ENCODE measurements at places on chromosomes 4 and X. TPM values are rescaled to one million over a fixed set of nuclear protein-coding genes. Genes with fewer than 3 reads are reported as not detected.

GRCh38 chr4:144564358-144564757 is 81.6 kb upstream of the HHIP start:
- DNase-seq, result no peak

DNA sequence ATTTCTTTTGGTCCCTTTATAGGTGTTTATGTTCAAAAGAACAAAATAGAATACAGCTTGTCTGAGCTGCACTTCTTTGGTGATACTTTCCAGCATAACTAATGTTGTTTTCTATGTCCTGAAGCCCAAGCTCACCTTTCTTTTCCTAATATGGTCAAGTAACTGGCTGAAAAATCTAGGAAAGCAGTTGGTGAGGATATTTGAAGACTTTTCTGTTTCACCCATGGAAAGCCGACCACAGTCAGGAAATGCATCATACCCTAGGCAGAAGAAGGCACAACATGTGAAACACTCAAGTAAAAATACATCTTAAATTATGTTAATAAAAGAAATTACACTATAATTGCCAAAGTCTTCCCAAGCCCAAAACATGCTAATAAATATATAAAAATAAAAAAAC is 337.0 kb downstream of the PDGFC start:
- no peak for DNase-seq

DNA sequence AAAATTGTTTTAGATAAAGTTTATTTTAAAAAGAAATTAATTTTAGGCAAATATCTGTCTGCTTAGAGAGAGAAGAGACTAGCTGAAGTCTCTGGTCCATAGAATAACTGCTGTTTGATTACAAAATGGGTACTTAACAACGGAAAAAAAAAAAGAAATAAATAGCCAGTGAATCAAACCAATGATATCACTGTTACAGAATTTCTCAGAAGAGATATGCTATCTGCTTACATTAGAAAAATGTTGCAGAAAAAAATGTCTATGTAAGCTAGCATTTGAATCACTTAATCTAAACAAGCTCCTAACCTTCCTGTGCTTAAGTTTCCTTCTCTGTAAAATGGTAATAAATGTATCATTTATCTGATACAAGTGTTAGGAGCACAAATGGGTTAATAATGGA is 189.9 kb downstream of the IL15 start:
- no peak for DNase-seq

GRCh38 chrX:104669063-104669462 is 103.1 kb downstream of the IL1RAPL2 start:
- no peak for DNase-seq

- no peak for DNase-seq
Measured at GRCh38 chr4:94641702-94642560, 115.8 kb upstream of the BMPR1B start.

- no peak for DNase-seq
Measured at GRCh38 chr4:4418676-4419390, 31.9 kb downstream of the NSG1 start.

GRCh38 chr4:123340381-123340701 is 56.3 kb upstream of the SPRY1 start:
- no peak for DNase-seq

GRCh38 chr4:40699648-40700047 is 50.1 kb upstream of the NSUN7 start:
- DNase-seq, result no peak

DNA sequence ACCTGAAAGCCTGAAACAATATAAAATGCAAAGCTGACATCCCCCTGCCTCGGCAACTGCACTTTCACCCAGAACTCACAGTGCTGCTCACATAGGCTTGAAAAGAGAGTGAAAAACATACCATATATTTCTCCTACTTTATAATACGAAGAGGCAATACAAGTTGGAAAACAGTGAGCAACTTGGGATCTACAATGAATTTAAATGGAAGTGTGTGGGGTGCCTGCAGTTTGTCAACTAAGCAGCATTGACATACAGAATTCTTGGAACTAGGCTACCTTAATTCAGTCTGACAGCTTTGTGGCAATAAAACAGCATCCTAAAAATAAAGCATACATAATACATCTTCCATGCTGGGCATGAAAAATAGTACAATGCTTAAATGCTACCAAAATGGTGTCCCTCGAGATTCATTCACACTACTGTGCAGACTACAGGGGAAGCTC is 8.0 kb downstream of the GASK1B start:
- no peak for DNase-seq

- DNase-seq, result no peak
Measured at GRCh38 chr4:102546635-102547034, 45.5 kb downstream of the NFKB1 start.

GRCh38 chr4:71584585-71584984 is 199.3 kb downstream of the GC start:
- DNase-seq, result no peak

GRCh38 chr4:108148316-108148715 is 20.4 kb downstream of the LEF1 start:
- DNase-seq, result no peak

DNA sequence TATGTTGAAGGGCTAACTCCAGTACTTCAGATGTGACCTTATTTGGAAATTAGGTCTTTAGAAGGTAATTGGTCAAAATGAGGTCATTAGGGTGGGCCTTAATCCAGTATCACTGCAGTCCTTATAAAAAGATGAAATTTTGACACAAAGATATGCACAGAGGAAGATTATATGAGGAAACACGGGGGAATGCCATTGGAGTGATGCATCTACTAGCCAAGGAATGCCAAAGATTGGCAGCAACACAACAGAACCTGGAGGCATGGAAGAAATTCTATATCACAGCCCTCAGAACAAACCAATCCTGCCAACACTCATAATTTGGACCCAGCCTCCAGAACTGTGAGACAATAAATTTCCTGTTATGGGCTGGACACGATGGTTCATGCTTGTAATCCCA is 17.6 kb downstream of the TRIM61 start:
- DNase-seq, result no peak

- no peak for DNase-seq
Measured at GRCh38 chr4:127523369-127523768, 109.4 kb upstream of the INTU start.

- DNase-seq, result no peak
Measured at GRCh38 chr4:71777891-71778290, 6.0 kb downstream of the GC start.

GRCh38 chr4:118968005-118968404 is 79.4 kb downstream of the SYNPO2 start:
- DNase-seq, result peak; percentile 21

GRCh38 chr4:16055873-16056272 is 27.9 kb downstream of the PROM1 start:
- DNase-seq, result no peak

DNA sequence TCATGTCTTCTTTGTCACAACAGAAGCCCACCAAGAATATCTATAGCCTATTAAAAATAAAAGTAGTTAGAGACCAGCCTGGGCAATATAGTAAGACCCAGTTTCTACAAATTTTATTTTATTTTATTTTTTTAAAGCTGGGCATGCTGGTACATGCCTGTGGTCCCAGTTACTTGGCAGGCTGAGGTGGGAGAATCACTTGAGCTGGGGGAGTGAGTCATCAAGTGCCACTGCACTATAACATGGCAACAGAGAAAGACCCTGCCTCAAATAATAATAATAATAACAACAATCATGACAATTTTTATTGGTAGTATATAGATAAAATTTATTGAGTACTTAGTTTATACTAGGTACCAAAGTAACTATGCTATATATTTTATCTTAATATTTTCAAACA is 93.0 kb upstream of the NPFFR2 start:
- no peak for DNase-seq

DNA sequence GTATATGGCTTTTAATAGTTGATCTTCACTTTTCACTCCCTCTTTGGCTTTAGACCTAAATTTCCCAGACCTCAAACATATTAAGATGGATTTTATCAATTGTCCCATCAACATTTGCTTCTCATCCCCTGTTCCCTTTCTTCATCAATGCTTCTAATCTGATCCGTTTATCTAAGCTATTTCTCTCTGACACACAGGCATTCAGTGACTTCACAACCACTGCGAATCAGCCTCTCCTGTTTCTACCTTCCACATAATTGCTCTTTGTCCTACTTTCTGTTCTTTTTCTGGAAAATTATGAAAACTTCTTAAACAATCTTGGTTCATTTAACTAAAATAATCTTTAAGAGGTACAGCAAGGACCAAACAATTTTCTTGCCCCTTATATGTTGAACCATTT is 115.2 kb downstream of the GLRA3 start:
- no peak for DNase-seq

DNA sequence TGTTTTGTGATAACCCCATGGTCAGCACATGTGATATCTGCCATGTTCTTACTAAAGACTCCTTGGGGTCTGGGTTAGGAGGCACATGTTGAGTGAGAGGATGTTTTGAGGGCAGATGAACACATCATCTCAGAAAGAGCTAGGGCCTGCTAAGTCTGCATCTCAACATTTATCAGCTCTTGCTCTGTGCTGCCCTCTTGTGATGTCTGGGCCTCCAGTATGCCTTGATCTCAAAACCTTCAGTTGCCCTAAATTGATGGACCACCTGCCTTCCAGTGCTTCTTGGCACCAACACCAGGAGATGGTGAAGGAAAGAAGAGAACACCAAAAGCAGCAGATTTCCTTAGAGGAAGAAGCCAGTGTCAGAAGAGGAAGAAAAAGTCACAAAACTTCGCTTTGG is 22.5 kb downstream of the MID1 start:
- DNase-seq, result peak; percentile 25

DNA sequence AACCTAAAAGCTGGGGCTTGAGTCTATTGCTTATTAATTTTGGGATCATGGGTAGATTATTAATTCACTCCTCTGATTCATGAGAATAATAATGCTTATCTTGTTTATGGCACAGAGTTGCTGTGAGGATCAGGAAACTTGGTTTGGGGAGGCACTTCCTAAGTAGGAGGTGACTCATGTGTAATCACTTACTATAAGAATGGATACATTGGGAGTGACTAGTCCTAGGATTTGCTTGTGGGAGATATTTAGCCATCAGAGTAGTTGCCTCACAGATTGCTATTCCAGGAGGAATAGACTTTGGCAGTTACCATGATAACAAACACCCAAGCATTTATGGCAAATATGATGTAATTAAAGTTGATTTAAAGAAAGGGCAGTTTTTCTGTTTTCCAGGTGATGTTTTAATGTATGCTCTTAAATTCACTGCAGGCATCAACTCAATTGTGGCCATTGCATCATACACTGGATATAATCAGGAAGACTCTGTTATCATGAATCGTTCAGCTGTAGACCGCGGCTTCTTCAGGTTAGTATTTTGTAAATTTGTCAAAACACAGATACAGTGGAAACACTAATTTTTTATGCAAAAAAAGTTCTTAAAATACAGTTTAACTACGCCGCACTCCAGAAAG is 41.9 kb downstream of the POLR2B start:
- no peak for DNase-seq

- DNase-seq, result no peak
Measured at GRCh38 chr4:81227138-81227537, 12.1 kb upstream of the PRKG2 start.

DNA sequence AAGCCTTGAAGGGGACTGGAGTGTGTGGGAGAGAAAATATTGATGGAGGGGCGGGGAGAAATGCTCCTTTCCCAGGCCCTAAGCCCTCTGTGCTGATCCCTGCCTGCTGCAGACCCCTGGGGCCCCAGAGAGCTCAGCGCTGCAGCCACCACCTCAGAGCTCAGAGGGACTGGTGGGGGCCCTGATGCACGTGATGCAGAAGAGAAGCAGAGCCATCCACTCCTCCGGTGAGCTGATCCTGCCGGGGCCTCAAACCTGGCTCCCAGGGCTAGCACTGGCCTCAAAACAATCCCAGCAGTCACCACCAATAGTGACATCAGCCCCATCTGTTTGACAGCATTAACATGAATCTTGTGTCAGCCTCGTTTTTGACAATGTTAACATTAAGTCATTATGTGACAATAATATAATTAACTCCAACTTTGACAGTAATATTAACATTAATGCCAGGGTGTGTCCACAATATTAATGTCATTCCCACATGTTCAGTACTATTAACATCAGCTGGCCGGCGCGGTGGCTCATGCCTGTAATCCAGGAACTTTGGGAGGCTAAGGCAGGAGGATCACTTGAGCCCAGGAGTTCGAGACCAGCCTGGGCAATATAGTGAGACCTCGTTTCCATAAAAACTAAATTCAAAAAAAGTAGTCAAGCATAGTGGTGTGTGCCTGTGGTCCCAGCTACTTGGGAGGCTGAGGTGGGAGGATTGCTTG is 5.8 kb downstream of the WAS start:
- no peak for DNase-seq

- no peak for DNase-seq
Measured at GRCh38 chr4:137677863-137678262, 145.6 kb upstream of the PCDH18 start.

DNA sequence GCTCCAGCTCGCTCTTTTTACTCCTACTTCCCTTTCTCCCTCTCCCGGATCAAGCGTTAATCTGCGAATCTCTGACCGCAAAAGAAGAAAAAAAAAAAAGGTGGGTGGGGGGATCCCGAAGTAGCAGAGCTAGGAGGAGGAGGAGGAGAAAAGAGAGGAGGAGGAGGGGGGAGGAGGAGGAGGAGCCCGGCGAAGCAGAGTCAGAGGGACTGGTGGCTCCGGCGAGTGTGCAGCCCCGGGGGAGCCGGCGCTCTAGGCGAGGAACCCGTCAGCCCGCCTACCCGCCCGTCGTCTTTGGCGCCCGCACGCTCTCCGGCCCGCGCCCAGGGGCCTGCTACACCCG is at the start of gene NHSL2:
Gene NHSL2, plus strand, starts transcription at position 203 of the 343 bp plus-strand sequence.
- DNase-seq, result peak; percentile 44

DNA sequence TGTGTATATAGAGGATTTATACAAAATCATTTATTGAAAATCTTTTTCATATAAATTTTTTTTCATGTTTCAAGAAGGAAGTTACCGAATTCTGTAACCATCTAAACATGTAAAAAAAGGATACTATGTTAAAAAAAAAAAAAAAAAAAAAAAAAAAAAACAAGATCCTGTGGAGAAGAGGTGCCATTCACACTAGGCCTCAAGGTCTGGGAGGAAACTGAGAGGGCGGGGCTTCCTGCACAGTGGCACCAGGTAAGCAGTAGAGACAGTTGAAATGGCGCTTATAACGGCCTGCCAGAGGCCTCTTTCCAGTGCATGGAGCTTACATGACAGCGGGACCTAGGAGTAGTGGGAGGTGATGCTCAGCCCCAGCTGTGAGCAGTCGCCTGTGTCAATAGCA is 17.5 kb downstream of the TRAPPC2 start:
- DNase-seq, result no peak

DNA sequence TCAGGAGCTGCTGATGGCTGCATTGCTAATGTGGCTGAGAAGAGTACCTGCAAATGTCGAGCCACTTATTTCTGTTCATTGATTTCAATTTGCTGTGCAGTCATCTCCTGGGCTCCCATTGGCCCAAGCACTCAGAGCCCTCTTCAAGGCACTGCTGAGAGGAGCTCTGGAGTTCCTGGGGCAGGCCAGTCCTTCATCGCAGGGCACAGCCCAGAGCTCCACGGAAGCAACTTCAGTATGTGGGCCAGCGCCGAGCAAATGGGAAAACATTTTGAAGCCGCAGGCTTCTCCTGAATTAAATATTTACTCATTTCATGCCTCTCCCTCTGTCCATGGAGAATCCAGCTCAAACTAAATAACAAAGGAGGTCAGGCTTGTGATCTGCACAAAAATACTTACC is 383.3 kb downstream of the BCOR start:
- DNase-seq, result no peak

EGFL6 gene
- 0.96 TPM for total RNA-seq

CCNB3 gene
- 0.85 TPM for total RNA-seq

SH3TC1 gene
- 0.55 TPM for total RNA-seq

PHKA1 gene
- total RNA-seq, result 8.8 TPM

PAGE2B gene
- 0.92 TPM for total RNA-seq

CYSLTR1 gene
- 0.07 TPM for total RNA-seq

SPANXA2 gene
- not detected for total RNA-seq

USP51 gene
- total RNA-seq, result 6.4 TPM

F8A3 gene
- total RNA-seq, result 5.5 TPM

TLR10 gene
- 0.30 TPM for total RNA-seq

GPR173 gene
- 7.3 TPM for total RNA-seq

SLC10A6 gene
- not detected for total RNA-seq

CDX4 gene
- total RNA-seq, result 5.2 TPM

Measured in WTC11 (cell line).